ENCODE measurements at places on chromosomes 4 and X. TPM values are rescaled to one million over a fixed set of nuclear protein-coding genes. Genes with fewer than 3 reads are reported as not detected.

The SPARCL1 gene
- 202 TPM for total RNA-seq

The TMEM31 gene
- not detected for total RNA-seq

The MMRN1 gene
- 2.5 TPM for total RNA-seq

The HGFAC gene
- total RNA-seq: 0.38 TPM

The DOK7 gene
- 62.7 TPM for total RNA-seq

DNA sequence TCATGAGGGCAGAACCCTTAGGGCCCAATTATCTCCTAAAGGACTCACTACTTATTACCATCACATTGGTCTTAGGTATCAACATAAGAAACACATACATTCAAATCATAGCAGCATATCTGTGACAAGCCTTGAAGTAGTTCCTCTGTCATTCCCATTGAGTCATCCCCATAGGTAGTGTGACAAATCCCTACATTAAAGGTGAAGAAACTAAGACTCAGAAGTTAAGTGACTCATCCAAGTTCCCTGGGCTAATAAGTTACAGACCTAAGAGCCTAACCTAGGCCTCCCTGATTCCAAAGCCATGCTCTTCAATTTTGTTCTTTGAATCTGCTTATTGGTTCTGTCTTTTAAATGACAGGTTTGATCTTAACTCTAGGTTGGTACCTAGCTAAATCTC is 58.2 kb downstream of the CD38 start:
- no peak for DNase-seq

DNA sequence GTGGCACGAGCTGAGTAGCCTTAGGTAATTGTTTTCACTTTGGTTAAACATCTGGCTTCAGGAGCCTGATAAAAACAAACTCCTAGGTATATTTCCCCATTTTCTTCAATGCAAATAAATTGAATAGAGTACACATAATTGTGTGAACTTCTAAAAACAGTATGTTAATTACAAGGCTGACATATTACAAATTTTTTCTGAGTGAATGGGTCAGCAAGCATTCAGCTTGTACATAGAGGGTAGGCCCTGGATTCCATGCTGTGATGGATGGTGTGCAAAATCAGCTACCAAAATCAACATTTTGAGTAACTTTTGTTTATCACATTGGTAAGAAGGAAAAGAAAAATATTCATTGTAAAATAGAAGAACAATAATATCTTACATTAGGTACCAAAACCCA is 12.2 kb downstream of the TNIP3 start:
- DNase-seq: no peak

DNA sequence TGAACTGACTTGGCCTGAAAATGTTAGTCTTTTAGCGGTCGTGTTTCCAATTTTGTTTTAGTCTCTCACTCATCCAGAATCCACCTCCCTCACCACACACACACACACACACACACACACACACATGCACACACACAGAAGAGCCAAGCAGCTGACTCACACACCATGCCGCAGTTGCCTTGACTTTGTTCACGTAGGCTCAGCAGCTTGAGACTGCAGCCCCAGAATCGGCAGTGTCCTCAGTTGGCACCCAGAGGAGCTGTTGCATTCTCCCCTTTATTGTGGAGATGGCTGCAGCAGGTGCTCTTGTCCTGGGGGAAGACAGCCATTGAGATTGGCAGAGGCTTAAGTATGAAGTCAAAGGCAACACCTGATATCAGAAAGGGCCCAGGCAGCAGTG is 20.9 kb upstream of the XPNPEP2 start:
- no peak for DNase-seq

DNA sequence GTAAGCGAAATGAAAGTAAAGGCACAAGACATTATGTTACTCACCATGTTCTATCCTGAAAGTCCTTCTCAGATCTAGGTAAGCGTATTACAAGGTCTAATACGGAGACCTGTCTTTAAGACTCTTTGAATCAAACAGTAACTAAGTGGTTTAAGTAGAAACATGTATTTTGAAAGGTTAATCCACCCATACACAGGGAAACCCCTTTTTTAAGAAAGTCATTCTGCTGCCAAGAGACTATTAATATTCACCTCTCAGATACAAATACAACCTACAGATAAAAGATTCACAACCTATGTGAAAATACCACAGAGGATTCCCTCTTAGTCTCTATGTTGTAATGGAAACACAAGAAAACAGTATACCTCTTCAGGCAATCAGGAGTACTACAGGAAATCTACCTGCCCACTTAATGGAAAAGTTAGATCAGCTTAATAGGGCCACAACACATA is 63.2 kb upstream of the TNIP3 start:
- no peak for DNase-seq

DNA sequence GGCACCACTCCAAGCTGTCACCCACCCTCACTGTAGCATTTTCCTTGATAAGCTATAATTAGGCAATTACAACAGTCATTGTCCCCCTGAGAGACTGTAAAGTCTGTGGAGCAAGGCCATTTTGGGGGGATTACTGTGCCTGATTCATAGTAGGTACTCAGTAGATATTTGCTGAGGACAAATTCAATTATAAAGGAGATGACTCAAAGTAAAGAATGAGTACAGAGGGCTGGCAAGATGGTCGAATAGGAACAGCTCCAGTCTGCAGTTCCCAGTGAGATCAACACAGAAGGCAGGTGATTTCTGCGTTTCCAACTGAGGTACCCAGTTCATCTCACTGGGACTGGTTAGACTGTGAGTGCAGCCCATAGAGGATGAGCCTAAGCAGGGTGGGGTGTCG is 42.0 kb downstream of the MAOB start:
- no peak for DNase-seq

DNA sequence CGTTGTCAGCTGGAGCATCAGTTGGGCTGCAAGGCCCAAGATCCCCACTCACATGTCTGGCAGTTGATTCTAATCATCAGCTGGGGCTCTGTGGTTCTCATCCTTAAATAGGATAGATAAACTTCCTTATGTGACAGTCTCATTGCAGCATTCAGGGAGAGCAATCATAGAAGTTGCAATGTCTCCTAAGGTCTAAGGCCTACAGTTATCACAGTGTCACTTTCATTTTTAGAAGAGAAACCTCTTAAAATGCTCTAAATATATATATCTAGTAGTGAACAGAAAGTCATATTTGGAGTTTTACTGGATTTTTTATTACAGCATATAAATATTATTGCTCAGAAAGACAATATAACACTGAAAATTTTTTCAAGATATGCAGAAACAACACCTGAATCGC is 226.0 kb upstream of the PPP1R2C start:
- no peak for DNase-seq

GRCh38 chr4:183950536-183950935 is 45.4 kb downstream of the STOX2 start:
- no peak for DNase-seq

- DNase-seq: no peak
These were observed 126.5 kb downstream of the STIM2 start for GRCh38 chr4:26987191-26987590.

- DNase-seq: no peak
These were observed 31.0 kb downstream of the UNC5C start for GRCh38 chr4:95517576-95518345.

DNA sequence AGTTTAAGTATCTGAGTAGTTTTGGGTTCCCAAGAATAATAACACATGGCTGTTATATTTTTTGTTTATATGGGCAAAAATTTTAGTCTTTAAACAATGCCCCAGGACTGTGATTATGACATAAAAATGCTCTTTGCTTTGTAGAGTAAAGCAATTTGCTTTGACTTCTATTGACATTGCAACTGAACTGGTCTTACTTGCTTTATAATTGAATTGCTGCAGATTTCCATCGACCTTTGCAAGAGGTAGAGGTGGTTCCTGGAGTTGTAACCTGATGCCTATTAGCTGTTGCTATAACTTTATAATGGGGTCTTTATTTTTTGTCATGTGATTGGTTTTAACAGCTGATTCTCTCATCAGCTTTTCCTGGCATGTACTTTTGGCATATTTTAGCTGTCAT is 302.9 kb downstream of the ARHGAP10 start:
- no peak for DNase-seq

DNA sequence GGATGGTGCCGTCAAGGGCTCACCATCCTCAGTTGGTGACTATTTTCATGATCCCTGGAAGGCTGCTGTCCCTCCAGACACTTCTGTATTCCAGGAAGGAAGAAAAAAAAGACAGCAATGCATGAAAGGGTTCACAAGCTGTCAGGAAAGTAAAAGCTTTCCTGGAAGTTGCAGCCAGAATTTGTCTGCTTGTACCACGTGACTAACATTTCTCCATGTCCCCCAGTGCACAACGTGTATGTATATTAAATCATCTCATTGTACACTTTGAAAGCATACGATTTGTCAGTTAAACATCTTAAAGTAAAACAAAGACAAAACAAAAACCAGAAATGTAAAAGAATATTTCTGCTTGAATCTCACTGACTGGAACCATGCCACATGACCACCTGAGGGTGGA is 127.4 kb upstream of the CLNK start:
- DNase-seq: no peak

- no peak for DNase-seq
These were observed 135.3 kb upstream of the MID1 start for GRCh38 chrX:10755439-10756334.

- no peak for DNase-seq
These were observed 50.0 kb downstream of the CYTL1 start for GRCh38 chr4:4969298-4969697.

GRCh38 chr4:181593703-181594102 is 649.5 kb upstream of the TENM3 start:
- no peak for DNase-seq

Measured in cardiac septum (tissue), 1 donor.